ENCODE measurements at places on chromosomes 2 and 18. TPM values are rescaled to one million over a fixed set of nuclear protein-coding genes. Genes with fewer than 3 reads are reported as not detected.

The SLC30A3 gene
- total RNA-seq, result 0.19 TPM

The PPM1B gene
- 22.1 TPM for total RNA-seq

DNA sequence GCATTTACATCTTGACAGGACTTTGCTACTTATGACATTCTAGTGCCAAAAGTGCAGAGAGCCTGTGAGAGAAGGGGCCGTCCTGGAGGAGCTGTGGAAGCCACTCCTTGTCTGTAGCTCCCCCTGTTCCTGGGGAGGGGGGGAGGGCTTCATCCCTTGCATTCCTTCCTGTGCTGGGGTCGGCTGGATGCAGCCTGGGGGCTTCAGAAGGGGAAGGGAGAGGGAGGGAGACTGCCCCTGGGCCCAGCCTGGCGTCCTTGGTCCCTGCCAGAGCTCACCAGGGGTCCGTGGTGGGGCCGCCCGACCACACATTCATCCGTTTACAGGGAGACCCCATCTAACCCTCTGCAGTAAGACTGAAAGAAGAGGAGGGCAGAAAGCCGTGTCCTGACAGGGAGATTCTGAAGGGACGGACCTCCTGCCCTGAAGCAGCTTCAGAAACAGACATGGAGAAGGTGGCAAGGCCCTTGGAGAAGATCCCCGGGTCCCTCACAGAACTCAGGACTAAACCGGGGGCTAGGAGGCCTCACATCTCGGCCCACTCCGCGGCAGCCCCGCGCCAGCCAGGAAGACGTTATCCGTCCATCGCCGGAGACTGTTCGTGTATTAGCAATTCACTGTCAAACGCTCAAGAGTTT, 258.3 kb upstream of the SALL3 start:
- no peak overlapping the region for H3K4me3 ChIP-seq
- no peak for DNase-seq
- no peaks in the 10 kb centered on the region for H3K27me3 ChIP-seq
- H3K27ac ChIP-seq, result no peak overlapping the region
- H3K36me3 ChIP-seq, result no peaks in the 10 kb centered on the region
- H3K4me1 ChIP-seq, result no peaks in the 10 kb centered on the region

DNA sequence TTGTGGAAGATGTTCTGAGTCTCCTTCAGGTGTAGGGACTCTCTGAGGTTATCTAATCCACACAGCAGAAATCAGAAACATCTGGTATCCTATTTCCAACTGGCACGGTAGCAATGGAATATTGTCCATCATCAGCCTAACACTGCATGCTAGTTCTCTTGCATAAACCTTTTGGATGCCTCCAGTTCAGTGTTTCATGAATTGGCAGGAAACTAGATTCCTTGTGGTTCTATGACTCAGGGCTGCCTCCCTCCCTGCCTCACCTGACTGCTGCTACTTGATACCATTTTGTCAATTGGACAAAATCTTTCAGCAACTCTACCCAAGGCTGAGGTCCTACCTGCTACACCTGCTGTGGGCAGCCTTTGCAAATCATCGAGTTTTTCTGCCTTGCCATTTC, 130.9 kb downstream of the TPGS2 start:
- no peaks in the 10 kb centered on the region for H3K27me3 ChIP-seq
- no peak overlapping the region for H3K4me3 ChIP-seq
- no peak overlapping the region for H3K27ac ChIP-seq
- H3K4me1 ChIP-seq, result no peaks in the 10 kb centered on the region

DNA sequence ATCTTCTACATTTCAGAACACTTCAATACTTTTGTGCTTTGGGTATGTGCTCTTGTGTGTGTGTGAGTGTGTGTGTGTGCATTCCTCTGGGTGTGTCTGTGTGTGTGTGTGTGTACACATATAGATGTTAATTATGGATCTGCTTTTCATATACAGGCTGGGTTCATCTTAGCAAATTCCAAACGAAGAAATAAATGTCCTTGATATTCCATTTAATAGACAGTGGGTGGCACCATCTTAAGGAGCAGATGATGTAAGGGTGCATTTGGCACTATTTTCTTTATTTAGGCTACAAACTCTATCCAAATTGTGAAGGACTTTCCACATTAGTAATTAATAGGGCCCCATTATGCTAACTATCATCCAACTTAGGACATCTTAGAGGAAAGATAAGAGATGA, 425.8 kb upstream of the POU3F3 start:
- DNase-seq, result no peak
- H3K27me3 ChIP-seq, result no peaks in the 10 kb centered on the region
- H3K4me1 ChIP-seq, result no peaks in the 10 kb centered on the region
- no peaks in the 10 kb centered on the region for H3K36me3 ChIP-seq
- no peak overlapping the region for H3K4me3 ChIP-seq

DNA sequence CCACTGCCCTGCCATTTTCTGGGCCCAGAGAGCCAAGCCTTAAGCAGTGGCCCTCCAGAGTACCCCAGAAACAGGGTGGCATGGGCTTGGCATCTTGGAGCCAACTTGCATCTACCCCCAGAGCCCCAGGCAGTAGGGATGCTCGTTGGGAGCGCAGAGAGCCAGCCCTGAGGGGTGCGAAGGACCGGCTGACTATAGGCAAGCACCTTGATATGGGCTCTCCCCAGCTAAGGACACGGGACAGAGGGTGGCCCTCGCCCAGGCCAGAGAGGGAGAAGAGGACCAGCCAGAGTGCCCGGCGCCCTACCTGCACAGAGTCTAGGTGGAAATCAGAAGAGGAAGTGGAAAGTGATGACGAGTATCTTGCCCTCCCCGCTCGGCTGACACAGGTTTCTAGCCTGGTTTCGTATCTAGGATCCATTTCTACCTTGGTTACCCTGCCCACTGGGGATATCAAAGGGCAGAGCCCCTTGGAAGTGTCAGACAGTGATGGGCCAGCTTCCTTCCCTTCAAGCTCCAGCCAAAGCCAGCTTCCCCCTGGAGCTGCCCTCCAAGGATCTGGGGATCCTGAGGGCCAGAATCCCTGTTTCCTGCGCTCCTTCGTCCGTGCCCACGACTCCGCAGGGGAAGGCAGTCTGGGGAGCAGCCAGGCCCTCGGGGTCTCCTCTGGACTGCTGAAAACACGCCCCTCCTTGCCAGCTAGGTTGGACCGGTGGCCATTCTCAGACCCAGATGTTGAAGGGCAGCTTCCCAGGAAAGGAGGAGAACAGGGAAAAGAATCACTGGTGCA, 16.2 kb downstream of the CEP68 start:
- H3K27ac ChIP-seq, result no peak overlapping the region
- no peak for DNase-seq
- no peaks in the 10 kb centered on the region for H3K27me3 ChIP-seq
- peaks cover 74% of the 10 kb centered on the region for H3K4me1 ChIP-seq

DNA sequence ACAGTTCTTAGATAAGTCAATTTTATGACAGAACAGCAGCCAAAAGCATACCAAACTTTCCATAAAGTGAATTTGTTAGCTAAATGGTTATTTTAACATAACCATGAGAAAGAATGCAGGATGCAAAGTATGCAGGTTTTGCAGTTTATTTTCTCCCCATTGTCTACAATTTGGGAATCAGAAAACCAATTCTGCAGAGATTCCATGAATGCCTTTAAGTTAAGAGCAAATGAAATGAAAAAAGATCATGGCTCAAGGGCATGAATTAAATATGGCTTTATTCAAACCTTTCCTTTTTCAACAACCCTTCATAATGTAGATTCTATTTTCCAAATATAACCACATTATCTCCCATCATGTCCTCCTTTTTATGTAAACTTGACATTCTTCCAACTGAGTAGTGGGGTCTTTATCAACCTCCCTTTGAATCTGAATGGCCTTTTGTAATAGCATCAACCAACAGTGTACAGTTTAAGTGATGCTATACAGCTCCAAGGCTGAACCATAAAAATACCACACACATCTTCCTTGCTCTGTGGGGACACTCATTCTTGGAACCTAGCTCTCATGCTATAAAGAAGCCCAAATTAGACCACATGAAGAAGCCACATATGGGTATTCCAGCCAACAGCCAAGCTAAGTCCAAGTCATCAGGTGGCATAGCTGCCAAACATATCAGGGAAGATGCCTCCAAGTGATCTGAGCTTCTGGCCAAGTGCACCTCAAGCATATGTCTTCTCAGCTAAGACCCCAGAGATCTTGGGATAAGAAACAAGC, 49.8 kb downstream of the PIAS2 start:
- DNase-seq, result no peak
- H3K27ac ChIP-seq, result no peak overlapping the region
- no peak overlapping the region for H3K4me3 ChIP-seq
- no peaks in the 10 kb centered on the region for H3K4me1 ChIP-seq
- H3K36me3 ChIP-seq, result no peaks in the 10 kb centered on the region

The ACADL gene
- 1.6 TPM for total RNA-seq

- no peak for DNase-seq
- no peaks in the 10 kb centered on the region for H3K27me3 ChIP-seq
These were observed 18.0 kb downstream of the REL start for GRCh38 chr2:60899230-60899891.

GRCh38 chr2:178899656-178900055, 92.4 kb upstream of the TTN start:
- H3K27ac ChIP-seq, result no peak overlapping the region
- DNase-seq, result no peak
- no peaks in the 10 kb centered on the region for H3K4me1 ChIP-seq
- H3K27me3 ChIP-seq, result no peaks in the 10 kb centered on the region

DNA sequence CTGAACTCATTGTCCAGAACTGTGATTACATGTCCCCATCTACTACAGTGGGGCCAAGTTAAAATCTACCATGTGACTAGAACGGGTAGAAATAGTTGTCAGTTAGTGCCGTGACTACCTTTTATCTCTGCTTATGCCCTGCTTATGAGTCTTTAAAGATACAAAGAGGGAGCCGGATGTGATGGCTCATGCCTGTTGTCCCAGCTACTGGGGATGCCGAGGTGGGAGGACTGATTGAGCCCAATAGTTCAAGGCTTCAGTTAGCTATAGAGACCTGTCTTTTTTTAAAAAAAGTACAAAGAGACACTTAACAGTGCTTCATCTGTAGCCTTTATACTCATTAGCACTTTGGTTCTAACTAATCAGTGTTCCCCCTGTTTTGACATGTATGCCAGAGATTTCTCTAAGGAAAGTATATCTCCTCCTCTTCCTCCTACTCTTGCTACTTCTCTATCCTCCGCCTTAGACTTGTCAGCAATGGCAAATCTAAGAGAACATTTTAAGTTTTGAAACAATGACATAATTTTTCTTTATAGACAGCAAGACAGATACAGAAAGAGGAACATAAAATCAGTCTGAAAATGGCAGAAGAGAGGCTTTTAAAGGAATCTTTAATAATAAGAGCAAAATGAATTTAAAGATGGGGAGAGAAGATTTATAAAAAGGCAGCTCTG, 45.0 kb downstream of the NBEAL1 start:
- H3K4me1 ChIP-seq, result no peaks in the 10 kb centered on the region
- no peak for DNase-seq
- H3K27ac ChIP-seq, result no peak overlapping the region
- no peaks in the 10 kb centered on the region for H3K27me3 ChIP-seq
- H3K4me3 ChIP-seq, result no peak overlapping the region

The GALNT14 gene
- 18.9 TPM for total RNA-seq

DNA sequence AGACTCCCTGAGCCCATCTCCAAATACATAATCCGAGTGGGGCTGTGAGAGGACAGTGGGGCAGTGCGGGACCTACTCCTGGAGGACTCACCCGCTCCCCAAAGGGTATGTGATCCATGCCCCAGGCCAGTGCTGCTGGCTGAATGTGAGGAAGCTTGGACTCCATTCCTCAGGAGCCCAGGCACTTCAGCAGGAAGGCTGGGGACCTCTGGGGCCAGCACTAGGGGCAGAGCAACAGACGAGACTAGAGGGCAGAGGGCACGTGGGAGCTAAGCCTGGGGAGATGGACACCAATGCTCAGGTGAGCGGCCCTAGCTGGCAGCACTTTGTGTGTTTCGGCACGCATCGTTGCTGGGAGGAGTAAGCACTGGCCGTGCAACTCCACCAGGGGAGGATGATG, 84.9 kb downstream of the MALT1 start:
- peaks cover 23% of the 10 kb centered on the region for H3K27me3 ChIP-seq
- peaks cover 15% of the 10 kb centered on the region for H3K4me1 ChIP-seq
- no peak for DNase-seq

The RTP5 gene
- 0.12 TPM for total RNA-seq

The DLGAP1 gene
- 0.09 TPM for total RNA-seq

GRCh38 chr2:3434654-3435053, 55.2 kb downstream of the TRAPPC12 start:
- H3K4me1 ChIP-seq, result no peaks in the 10 kb centered on the region
- no peak overlapping the region for H3K27ac ChIP-seq
- DNase-seq, result no peak
- H3K4me3 ChIP-seq, result no peak overlapping the region
- no peaks in the 10 kb centered on the region for H3K27me3 ChIP-seq

DNA sequence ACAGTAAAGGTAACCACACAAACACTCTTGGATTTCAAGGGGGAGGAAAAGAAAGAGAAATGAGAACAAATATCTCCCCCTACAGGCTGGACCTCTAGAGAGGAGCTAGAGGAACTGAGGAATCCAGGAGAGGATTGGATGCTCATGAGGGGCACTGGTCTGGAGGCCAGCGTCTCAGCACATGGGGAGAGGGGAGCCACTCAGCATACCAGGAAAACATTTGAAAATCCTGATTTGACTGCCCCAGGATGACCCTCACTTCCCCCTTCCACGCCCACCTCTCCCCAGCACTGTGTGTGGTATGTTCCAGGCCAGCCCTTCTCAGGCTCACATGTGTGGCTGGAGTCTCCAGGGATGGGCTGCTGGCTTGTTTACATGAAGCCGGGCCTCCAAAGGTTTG, 396.8 kb upstream of the ID2 start:
- H3K4me3 ChIP-seq, result no peak overlapping the region
- no peaks in the 10 kb centered on the region for H3K4me1 ChIP-seq
- H3K27me3 ChIP-seq, result no peaks in the 10 kb centered on the region
- DNase-seq, result no peak
- no peaks in the 10 kb centered on the region for H3K36me3 ChIP-seq

DNA sequence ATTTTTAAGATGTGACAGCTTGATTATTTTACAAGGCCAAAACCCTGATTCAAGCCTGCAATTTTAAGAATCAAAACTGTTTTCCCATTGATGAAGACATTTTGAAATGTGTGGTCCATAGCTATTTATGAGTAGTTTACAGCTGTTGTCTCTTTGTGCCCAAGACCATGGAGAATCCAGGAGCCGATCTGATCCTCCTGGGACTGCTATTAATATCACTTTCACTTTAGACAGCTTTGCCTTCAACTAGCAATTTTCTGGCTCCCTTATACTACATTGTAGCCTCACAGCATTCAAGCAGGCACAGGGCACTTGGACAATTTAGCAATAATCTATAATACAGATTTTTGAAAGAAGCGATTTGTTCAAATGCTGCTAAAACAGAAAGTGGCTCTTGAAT, 172.9 kb downstream of the SLC8A1 start:
- no peaks in the 10 kb centered on the region for H3K27me3 ChIP-seq
- no peak for DNase-seq
- peaks cover 7% of the 10 kb centered on the region for H3K4me1 ChIP-seq
- H3K4me3 ChIP-seq, result no peak overlapping the region
- no peaks in the 10 kb centered on the region for H3K36me3 ChIP-seq

- peaks cover 99% of the 10 kb centered on the region for H3K4me1 ChIP-seq
- H3K27me3 ChIP-seq, result no peaks in the 10 kb centered on the region
- H3K27ac ChIP-seq, result peak overlapping the region; percentile 51
- no peaks in the 10 kb centered on the region for H3K36me3 ChIP-seq
- no peak overlapping the region for H3K4me3 ChIP-seq
These were observed 30.4 kb downstream of the EPAS1 start for GRCh38 chr2:46327627-46328026.

Measured in esophagus squamous epithelium (tissue), 5 donors.